NCI-H2171 treated with DMSO at 0.1 percent for 48 hours (cell line): ENCODE measurements at places on chromosomes 7 and 10.

DNA sequence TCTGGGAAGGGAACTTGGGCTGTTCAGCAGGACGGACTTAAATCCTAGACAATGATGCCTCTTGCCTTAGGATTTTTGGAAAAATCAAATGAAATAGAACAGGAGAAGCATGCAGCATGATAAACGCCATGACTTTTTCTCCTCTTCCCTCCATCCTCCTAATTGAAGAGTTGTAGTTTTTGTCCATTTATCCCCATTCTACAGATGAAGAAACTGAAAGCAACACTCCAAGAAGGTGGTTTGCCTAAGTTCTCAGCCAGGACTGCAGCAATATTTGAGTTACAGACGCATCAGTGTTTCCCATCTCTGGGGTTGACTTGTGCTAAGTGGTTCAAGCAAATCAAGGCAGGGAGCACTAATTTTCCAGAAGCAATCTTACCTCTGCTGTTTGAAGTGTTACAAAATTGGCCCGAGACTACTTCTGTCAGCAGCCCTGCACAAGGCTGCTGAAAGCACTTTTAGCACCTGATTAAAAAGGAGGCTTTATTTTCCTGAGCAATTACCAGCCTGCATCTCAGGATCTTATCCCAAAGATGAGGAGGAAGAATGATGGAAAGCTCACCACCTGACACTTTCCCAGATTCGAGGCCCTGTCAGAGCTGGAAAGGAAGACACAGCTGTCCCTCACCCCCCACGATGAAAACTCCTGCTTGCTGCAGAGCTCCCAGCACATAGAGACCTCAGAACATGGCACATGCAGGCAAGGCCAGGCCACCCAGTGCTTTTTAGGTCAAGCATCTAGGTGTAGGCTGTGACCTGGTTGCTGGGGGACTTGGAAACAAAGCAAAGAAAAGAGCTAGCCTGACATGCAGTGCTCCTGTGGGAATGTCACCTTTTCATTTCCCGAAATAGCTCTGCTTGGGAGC is 19.7 kb upstream of the C10orf71 start:
- DNase-seq = no peak

- no peak for DNase-seq
Measured at GRCh38 chr7:45080958-45081669, 7.7 kb downstream of the NACAD start.

- no peak for DNase-seq
Measured at GRCh38 chr7:8115547-8116402, 146.2 kb downstream of the ICA1 start.

GRCh38 chr7:38674513-38674912 is 43.3 kb upstream of the AMPH start:
- DNase-seq = no peak

- DNase-seq = no peak
Measured at GRCh38 chr10:33815776-33816175, 481.3 kb upstream of the NRP1 start.

- peak; percentile 74 for DNase-seq
Measured at GRCh38 chr7:778968-779451, 51.9 kb upstream of the PRKAR1B start.

DNA sequence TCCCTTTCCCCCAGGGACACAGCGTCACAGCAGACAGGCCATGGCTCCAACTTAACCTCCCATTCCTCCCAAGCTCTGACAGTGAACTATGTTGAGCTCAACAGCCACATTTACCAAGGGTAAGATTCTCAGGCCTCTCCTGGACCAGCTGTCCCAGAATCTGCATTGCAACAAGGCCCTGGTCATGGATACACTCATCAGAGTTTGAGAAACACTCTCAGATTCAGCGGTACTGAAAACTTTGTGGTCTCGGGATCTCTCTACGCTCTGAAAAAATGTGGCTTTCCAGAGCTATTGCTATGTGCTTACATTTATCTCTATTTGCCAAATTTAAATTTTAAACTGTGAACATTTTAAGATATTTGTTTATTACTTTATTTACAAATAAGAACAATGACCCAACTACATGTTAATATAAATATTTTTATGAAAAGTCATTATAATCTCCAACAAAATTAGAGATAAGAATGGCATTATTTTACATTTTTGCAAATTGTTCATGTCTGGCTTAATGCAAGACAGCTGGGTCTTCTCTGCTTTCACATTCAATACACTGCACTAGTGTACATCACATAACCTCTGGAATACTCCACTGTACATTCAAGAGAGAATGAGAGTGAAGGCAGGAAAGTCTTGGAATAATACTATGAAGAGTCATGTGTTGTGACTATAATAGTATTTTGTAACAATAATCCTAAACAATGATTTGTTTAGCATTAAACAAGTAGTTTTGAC is 190.9 kb upstream of the PITRM1 start:
- DNase-seq = no peak
